Stimulated activated CD8-positive, alpha-beta memory T cell treated with anti-CD3 and anti-CD28 coated beads, Interleukin-2, amount 100 ng/mL, for 1 hour (primary cell): ENCODE measurements at places on chromosomes 16 and 17.

GRCh38 chr17:57965521-57966160 is 10.4 kb upstream of the CUEDC1 start:
- DNase-seq: no peak

DNA sequence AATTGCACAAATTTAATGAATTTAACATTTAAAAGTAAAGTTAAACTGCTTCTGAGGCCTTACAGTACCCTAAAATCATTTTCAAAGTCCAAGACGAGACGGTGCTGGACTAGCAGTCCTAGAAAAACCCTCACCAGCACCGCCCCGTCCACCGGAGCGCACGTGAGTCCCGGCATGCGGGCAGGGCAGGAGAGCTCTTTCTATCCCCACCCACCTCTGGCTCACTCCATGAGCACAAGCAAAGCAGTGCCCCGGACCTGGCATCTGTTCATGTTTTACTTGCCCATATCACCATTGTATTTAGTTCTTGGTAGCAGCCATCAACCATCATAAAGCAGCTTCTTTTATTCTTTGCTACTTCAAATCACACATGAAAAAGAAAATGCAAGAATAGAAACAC is 41.7 kb downstream of the ANKRD11 start:
- no peak for DNase-seq

- no peak for DNase-seq
Measured at GRCh38 chr16:81478876-81479511, 34.4 kb downstream of the CMIP start.

DNA sequence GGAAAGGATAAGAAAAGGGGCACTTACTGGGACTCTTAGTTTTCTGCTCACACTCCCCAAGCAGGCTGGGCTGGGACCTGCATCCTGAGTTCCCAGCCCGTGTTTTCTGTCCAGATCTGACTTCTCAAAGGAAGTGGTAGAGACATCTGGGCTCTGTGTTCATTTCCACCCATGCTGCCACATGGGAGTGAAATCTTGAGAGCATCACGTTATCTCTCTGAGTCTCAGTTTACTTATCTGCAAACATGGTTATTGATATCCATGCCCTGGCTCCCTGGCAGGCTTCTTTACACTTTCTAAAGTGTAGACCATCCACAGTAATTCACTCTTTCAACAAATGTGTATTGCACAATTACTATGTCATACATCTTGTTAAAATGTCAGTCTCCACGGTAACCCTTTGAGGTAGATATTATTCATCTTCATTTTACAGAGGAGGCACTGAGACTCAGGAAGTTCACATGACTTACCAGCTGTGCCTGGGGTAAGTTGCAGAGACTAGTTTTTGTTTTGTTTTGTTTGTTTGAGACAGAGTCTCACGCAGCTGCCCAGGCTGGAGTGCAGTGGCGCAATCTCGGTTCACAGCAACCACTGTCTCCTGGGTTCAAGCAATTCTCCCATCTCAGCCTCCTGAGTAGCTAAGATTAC is 3.4 kb downstream of the ZNF688 start:
- no peak for DNase-seq

DNA sequence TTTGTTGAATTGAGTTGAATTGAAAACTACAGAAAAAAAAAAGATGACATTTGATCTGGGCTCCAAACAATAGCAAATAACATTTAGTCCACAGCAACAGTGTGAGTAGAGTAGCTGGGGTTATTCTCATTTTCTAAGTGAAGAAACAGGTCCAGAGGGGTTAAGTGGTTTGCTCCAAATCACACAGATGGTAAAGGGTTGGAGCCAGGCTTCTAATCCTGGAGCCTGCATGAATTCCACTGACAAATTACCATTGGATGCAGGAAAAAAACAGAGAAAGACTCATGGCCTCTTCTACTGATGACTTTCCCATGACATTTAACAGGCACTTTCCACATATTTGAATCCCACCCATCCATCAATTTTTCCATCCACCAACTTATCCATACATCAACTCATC is 182.4 kb downstream of the HS3ST4 start:
- no peak for DNase-seq

GRCh38 chr16:48531011-48531962 is 78.7 kb downstream of the N4BP1 start:
- DNase-seq: no peak

- no peak for DNase-seq
Measured at GRCh38 chr17:72518159-72518732, 397.4 kb downstream of the SOX9 start.

GRCh38 chr16:16025214-16025968 is 76.0 kb downstream of the ABCC1 start:
- no peak for DNase-seq

GRCh38 chr17:81701288-81702071 is 1.7 kb upstream of the MRPL12 start:
- DNase-seq: no peak

DNA sequence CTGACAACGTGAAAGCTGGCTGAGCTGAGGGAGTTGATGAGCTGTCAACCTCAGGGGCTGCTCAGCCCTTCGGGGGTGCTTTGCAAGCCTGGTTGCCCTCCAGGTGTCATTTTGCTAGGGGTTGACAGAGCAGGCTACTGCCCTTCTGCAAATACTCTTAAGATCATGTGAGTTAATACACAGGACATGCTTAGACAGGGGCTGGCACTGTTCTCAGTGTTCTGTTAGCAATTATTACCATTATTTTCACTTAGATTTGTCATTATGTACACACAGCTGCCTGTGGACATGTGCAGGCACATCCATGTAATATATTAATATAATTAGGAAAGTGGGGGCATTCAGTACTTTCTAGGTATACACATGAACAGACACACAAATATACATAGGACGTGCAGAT is 554.3 kb upstream of the HSBP1 start:
- no peak for DNase-seq

DNA sequence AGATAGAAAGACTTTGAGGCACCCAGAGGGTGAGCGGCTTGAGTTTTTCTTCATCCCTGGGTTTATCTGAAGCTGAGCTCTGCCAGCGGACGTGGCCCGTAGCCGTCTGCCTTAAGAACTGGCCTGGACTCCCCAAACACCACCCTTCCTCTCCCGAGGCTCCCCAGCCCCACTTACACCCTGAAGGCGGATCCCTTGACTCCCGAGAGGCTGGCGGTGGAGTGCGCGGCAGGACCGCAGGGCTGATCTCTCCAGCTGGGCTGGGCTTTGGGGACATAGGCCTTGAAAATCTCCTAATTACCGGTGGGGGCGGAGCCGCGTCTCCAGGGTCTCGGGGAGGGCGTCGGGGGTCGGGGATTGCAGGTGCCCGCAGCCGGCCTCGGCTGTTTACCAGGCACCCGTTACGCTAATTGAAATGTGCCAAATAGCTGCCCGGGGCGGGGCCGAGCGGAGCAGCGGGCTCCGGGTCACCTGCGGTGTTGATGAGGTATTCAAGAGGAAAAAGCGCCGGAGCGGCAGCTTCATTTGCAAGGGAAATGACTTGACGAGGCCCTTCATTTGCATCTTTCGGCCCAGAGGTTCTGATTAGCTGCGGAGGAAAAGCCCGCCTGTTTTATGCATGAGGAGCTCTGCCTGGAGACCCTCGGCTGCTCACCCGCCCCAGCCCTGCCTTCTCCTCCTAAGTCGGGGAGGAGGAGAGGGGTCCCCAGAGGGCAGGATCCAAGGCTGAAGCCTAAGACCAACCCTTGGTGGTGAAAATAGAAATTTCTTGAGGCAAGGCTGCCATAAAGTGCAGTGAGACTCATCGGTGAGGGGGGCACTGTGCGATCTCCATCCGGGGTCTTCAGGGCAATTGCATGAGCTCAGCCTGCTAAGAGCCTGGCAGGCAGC is 100.7 kb downstream of the MGAT5B start:
- peak; percentile 21 for DNase-seq

- DNase-seq: no peak
Measured at GRCh38 chr16:72241930-72242329, 70.0 kb upstream of the PMFBP1 start.

- DNase-seq: no peak
Measured at GRCh38 chr17:80952291-80952690, 39.4 kb upstream of the CHMP6 start.

DNA sequence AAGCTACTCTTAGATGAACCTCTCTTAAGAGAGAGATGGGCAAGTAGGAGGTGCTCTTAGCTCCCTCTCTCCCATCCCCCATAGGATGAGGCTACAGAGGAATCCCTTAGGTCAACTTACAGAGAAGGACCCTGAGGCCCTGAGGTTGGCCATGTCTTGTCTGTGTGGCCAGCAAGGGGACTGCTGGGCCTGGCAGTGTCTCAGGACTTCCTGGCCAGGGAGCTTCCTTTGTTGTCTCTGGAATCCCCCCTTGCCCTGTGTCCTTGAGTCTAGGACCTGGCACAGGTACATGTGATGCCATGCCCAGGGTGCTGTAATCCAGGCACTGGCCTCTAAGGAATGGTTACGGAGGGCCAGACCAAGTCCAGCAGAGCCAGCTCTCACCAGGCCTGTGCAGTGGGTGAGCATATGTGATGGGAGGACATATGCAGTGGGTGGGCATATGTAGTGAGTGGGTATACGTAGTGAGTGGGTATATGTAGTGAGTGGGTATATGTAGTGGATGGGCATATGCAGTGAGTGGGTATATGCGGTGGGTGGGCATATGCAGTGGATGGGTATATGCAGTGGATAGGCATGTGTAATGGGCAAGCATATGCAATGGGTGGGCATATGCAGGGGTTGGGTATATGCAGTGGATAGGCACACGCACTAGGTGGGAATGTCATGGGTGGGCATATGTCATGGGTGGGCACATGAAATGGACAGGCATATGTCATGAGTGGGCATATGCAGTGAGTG is 20.3 kb upstream of the PECAM1 start:
- no peak for DNase-seq

DNA sequence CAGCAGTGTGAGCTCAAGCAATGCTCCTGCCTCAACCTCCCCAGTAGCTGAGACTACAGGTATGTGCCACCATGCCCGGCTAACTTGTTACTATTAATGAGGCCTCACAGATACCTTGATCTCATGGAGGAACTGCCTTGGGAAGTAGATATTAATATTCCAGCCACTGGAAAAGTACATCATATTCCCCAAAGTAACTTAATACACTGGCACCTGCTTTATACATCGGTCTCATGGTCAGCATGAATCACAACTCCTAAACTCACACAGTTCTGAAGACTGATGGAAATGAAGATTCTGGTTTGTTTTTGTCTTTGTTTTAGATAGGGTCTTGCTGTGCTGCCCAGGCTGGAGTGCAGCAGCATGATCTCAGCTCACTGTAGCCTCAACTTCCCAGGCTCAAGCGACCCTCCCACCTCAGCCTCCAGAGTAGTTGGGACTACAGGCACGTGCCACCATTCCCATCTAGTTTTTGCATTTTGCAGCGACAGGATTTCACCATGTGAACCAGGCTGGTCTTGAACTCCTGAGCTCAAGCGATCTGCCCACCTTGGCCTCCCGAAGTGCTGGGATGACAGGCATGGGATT is 28.2 kb downstream of the ADCY9 start:
- no peak for DNase-seq

DNA sequence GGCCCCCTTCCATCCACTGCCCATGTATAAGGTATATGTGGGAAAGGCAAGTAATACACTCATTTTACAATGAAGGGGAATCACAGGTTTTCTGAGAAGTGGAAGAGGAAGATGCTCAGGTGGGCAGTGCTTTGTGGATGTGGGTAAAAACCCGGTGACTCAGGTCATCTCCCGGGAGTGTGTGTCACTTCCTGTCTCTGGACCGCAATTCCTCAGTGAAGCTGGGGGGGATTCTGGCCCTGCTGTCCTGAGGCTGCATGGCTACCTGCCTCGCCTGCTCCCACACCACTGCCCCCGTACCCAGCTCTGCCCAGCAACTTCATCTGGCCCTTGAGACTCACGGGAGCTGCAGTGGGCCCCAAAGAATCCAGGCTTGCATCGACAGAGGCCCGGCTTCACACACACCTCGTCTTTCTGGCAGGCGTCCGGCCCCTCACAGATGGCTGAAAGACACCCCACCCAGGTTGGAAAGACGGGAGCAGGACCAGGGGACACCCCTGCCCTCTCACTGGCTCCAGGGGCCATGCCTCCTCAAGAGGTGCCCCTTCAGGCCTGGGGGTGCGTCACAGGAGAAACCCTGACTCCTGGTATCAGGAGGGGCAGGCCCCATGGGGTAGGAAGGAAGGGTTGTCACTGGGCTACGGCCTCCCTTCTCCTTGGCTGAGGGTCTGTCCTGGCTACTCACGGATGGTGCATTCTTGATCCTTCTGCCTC is 882 bp downstream of the SCARF1 start:
- DNase-seq: no peak

GRCh38 chr17:50062293-50063243 is 6.7 kb downstream of the ITGA3 start:
- DNase-seq: no peak

GRCh38 chr17:7589204-7589868 is 558 bp downstream of the SOX15 start:
- DNase-seq: peak; percentile 44

DNA sequence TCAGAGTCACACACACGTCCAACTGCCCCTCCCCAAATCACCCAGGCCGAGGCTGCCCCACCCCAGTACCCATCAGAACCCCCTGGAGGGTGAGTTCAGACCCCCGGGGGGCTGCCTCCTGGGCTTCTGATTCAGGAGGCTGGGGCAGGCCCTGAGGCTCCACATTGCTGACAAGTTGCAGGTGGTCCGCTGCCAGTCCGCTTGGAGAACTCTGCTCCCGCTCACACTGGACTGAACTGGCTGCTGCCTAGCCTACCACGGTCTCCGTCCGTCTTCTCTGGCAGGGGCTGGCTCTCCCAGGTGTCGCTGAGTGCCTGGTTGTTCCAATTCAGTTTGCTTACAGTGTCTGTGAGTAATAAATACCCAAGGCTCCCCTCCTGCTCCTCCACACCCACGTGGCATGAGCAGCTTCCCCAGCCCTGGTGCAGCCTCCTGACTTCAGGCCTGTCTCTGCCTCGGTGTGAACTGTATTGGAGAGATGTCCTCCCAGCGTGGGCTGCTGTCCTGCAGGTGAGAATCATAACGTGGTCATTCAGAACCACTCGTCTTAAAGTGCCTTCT is 163.4 kb downstream of the LAT start:
- no peak for DNase-seq

DNA sequence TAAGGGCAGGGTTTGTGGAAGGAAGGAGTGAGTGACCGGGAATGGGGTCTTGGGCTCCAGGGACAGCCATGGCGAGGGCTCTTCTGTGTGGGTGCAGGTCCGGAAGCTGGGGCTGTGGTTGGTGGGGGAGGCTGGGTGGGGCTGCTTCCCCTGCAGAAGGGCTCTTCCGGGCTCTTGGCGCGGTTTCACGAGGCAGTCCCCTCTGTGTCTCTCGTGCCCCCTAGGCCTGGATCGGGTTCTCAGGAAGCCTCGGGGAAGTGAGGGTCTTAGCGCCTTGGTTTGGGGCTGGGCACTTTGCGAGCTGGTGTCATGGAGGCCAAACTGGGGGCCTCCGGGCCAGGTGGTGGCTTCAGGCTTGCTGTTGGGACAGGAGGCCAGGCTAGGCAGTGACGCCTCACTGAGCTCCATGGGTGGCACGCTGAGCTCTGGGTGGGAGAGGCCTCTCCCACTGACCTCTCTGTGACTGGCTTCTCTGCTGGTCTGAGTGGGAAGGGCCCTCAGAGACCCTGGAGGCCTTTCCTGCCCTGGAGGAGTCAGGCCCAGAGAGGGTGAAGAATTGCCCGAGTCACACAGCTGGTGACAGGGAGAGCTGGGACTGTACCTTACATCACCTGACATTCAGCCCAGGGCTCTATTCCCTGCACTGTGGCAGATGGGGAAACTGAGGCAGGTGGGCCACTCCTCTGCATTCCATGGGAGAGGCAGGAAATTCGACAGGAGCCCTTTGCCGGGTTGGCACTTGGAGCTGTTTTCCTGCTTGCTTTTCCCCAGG is 8.2 kb downstream of the ADCY7 start:
- peak; percentile 33 for DNase-seq

GRCh38 chr17:12256380-12256995 is 235.8 kb downstream of the MAP2K4 start:
- no peak for DNase-seq

GRCh38 chr17:18025945-18026776 is 12.8 kb downstream of the ATPAF2 start:
- DNase-seq: no peak
